Endodermal cell (in vitro differentiated cells): ENCODE measurements at places on chromosomes 4 and X. TPM values are rescaled to one million over a fixed set of nuclear protein-coding genes. Genes with fewer than 3 reads are reported as not detected.

DNA sequence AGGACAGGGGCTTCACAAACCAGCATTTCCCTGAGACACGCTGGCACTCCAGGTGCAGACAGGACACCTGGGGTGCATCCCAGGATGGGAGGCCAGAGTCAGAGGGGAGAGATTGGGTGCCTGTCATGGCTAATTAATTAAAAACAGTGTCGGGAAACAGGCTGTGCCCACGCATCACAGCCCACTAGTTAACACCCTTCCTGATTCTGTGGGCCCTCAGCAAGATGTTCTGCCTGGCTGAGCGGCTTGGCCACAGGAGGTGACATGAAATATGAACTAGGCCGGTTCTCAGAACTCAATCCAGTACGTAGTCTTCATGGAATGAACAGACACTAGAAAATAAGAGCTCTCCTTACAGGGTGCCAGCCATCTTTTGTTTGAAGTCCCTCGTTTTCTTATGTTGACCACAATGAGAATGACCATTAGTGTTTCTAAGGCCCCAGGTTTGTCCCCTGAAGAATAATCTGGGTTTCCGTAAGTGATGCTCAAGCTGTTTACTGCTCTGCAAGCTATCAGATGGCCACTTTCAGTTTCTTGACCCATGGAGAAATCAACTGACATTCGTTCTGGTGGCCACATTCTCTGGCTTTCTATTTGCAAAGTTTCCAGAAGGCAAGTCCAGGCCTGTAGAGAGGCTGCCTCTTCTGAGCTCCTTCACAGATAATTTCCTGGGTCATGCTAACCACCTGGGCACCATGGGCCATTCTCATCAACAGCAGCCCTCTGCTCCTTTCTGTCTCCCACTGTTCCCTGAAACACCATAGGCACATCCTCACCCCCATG lies 72.3 kb downstream of the SLC34A2 start:
- H3K36me3 ChIP-seq = no peaks in the 10 kb centered on the region
- no peaks in the 10 kb centered on the region for H3K4me1 ChIP-seq
- no peak for DNase-seq
- H3K27ac ChIP-seq = no peak overlapping the region

GRCh38 chr4:24489870-24490269 lies 94.5 kb downstream of the DHX15 start:
- H3K4me1 ChIP-seq = peaks cover 6% of the 10 kb centered on the region
- H3K27me3 ChIP-seq = no peaks in the 10 kb centered on the region
- no peaks in the 10 kb centered on the region for H3K36me3 ChIP-seq
- no peak for DNase-seq

DNA sequence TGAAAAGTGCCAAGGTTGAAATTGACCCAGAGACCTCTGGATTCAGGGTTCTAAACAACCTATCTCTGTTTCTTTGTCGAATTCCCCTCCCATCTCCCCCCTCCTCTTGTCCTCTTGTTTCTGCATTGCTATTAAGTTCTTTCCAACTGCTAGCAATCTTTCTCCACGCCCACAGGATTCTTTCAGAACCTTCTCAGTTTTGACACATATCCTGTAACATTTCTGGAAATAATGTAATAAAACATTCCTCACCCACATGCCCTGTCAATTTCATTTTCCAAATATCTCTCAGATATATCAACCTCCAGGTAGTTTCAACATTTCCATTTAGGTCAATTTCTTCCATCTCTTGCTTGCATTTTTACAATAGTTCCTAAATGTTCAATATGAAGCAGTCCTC lies 1105.9 kb downstream of the ARAP2 start:
- DNase-seq = no peak
- H3K27me3 ChIP-seq = no peaks in the 10 kb centered on the region
- H3K4me1 ChIP-seq = no peaks in the 10 kb centered on the region
- no peaks in the 10 kb centered on the region for H3K36me3 ChIP-seq

CC2D2A gene
- 12.1 to 14.7 TPM (median 12.3 TPM) in 3 replicates for total RNA-seq

PABPC1L2A gene
- 0.31 to 0.65 TPM (median 0.49 TPM) in 3 replicates for total RNA-seq

DNA sequence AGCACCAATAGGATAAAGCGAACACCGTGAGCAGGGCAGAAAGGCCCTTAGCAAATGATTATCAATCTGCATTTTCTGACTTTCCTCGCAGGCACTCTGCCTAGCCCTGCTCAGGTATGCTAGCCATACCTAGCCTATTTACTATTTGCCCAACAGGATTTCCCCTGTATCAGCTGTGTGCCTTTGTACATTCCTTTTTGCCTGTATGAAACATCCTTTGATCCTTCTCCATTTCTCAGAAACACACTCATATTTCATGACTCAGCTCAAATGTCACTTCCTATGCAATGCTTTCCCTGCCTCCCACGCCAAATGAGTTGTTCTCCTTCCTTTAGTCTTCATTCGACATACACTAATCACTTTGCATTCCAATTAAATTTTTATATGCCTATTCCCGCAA lies 37.2 kb downstream of the PCDH7 start:
- H3K27me3 ChIP-seq = no peaks in the 10 kb centered on the region
- peaks cover 2% of the 10 kb centered on the region for H3K4me1 ChIP-seq

TCEAL6 gene
- total RNA-seq = not detected in 2 replicates

- no peaks in the 10 kb centered on the region for H3K36me3 ChIP-seq
- H3K4me3 ChIP-seq = no peak overlapping the region
- no peak for DNase-seq
- no peak overlapping the region for H3K27ac ChIP-seq
- no peaks in the 10 kb centered on the region for H3K27me3 ChIP-seq
Observed at GRCh38 chrX:115592997-115593734, 32.2 kb downstream of the PLS3 start.

GRCh38 chr4:73661646-73662119 lies 41.4 kb upstream of the RASSF6 start:
- no peak overlapping the region for H3K27ac ChIP-seq
- no peaks in the 10 kb centered on the region for H3K36me3 ChIP-seq
- no peak for DNase-seq
- no peaks in the 10 kb centered on the region for H3K27me3 ChIP-seq

GRCh38 chr4:6172093-6172926 lies 28.0 kb downstream of the JAKMIP1 start:
- DNase-seq = no peak
- peaks cover 8% of the 10 kb centered on the region for H3K36me3 ChIP-seq
- peaks cover 6% of the 10 kb centered on the region for H3K4me1 ChIP-seq
- H3K4me3 ChIP-seq = no peak overlapping the region
- H3K27ac ChIP-seq = no peak overlapping the region
- H3K27me3 ChIP-seq = no peaks in the 10 kb centered on the region
